ENCODE measurements at places on chromosomes 4 and X. TPM values are rescaled to one million over a fixed set of nuclear protein-coding genes. Genes with fewer than 3 reads are reported as not detected.

RNF212 gene
- 0.66 TPM for total RNA-seq

DNA sequence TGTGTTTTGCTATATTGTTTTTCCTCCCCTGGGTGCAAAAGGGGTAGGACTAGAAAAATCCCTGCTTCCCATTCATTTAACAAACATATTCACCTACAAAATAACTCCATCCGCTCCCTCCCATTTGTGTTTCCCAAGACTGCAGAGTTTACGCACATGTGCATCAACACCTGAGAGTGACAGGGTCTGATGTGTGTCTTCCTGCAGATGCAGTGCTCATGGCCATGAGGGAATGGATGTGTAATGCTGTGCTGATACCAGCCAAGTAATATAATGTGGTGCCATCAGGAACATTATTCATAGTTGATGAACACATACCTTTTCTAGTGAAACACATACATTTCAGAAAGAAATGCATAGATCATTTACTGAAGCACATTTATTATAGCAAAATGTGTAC is 83.2 kb downstream of the CXXC4 start:
- no peak for DNase-seq

- DNase-seq, result no peak
Observed at GRCh38 chr4:3464911-3465697, 2.0 kb downstream of the DOK7 start.

DNA sequence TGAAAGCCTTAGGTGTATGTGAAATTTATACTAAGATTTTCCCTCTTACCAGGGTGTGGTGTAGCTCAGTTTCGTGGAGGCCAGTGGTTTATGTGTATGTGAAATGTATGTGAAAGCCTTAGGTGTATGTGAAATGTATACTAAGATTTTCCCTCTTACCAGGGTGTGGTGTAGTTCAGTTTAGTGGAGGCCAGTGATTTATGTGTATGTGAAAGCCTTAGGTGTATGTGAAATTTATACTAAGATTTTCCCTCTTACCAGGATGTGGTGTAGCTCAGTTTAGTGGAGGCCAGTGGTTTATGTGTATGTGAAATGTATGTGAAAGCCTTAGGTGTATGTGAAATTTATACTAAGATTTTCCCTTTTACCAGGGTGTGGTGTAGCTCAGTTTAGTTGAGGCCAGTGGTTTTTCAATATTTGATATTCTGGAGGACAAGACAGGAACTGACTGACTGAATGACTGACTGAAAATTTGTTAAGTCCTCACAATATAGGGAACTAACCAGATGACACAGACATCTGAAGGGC is 143.7 kb downstream of the NEXMIF start:
- no peak for DNase-seq

GRCh38 chr4:119623025-119623424 is 5.6 kb downstream of the PDE5A start:
- no peak for DNase-seq

Data from fibroblast of lung (primary cell).